ENCODE measurements at places on chromosomes 13 and 19.
A peak's percentile ranks its signal among the peaks of the same experiment; 100 is the strongest.

- DNase-seq: no peak
Measured at GRCh38 chr19:7645163-7645562, 8.3 kb downstream of the STXBP2 start.

- no peak for DNase-seq
Measured at GRCh38 chr13:90757127-90757680, 590.3 kb upstream of the MIR17HG start.

GRCh38 chr19:6551607-6552450, 21.0 kb downstream of the TNFSF9 start:
- DNase-seq: peak; percentile 52

- DNase-seq: no peak
Measured at GRCh38 chr19:52622261-52622660, 15.9 kb downstream of the ZNF83 start.

GRCh38 chr19:23822735-23823134, 64.0 kb upstream of the ZNF681 start:
- DNase-seq: no peak

- peak; percentile 64 for DNase-seq
Measured at GRCh38 chr19:48842789-48843162, 6.5 kb upstream of the HSD17B14 start.

- DNase-seq: no peak
Measured at GRCh38 chr13:106477303-106477702, 58.2 kb downstream of the EFNB2 start.

DNA sequence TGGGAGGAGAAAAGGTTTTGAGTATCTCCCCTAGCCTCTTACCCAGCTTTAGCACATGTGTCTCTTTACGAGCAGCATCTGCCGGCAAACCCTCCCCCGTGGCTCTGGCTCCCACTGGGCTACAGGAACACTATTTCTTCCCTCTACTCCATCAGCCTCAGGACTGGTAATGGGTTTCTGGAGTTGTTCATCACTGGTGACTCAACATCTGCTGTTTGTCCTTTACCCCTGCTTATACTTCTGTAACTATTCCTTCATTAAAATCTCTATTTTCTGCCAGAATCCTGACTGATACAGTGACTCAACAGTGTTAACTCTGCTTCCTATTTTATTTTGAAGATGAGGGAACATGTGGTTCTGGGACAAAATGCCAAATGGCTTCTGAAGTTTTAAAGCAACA, 437.3 kb upstream of the HTR2A start:
- DNase-seq: no peak

DNA sequence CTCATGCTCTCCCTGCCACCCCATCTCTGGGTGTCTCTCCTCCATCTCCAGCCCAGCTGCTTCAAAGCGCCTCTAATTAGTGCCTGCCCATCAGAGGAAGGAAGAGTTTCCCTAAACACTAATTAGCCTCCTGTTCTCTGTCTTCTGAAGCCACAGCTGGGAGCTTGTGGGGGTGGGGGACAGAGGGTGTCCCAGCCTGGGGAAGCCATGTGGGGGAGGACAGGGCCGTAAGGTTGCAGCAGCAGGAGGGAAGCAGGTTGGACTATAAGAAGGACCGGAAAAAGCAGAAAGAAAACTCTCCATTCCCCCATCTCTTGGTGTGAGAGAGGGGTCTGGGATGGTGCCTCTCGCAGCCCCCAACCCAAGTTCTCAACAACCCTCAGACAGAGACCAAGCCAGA, 26.2 kb downstream of the SLC8A2 start:
- DNase-seq: no peak
